ENCODE measurements at places on chromosomes 3 and 15. TPM values are rescaled to one million over a fixed set of nuclear protein-coding genes. Genes with fewer than 3 reads are reported as not detected.

The AADACL2 gene
- polyA plus RNA-seq: not detected

- no peak for DNase-seq
These were observed 33.6 kb downstream of the MORF4L1 start for GRCh38 chr15:78906316-78906620.

DNA sequence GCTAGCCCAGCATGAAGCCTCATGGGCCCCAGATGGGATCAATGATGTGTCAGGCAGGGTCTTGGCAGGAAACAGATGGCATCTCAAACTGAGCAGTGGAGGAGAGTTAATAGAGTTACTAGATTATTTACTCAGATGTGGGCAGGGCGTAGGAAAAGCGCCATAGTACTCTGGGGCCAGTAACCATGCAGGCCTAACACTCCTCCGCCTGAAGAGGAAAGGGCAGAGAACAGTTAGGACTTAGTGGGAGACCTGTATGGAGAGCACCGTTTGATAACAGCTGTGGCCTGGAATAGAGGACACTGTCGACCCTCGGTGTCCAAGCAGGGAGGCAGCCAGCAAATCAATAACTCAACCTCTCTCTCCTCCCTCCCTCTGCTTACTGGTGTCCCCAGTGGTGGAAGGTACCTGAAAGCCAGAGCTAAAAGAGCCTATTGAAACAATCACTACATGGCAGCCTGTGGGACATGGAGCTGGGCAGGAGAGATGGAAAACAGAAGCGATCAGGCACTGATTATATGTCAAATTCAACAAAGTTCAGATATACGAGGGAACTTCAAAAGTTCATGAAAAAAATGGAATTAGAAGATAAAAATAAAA is 111.4 kb upstream of the CCNL1 start:
- no peak for DNase-seq

- DNase-seq: no peak
These were observed 2.9 kb downstream of the SH3GL3 start for GRCh38 chr15:83449937-83450506.

DNA sequence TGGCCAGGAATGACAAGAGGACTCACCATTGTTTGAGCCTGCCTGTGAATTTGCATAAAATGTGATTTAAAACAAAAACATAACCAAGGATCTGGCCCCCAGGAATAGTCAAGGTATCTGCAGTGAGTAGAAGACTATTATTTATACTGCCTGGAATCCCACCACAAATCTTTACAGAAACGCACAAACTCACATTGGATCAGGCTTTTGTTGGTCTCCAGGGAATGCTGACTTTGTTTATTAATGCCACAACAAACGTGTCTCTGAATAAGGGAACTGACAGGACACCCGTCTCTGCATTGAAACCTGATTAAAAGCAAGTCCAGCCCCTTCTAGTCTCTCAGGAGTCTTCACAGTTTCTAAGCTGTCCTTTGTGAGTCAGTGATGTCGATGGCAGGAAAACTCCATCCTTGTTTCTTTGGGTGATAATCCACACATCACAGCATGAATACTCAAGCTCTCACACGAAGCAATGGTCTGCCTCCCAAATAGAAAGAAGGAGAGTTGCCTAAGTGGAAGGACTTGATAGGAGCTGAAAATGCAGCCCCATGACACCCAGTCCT is 37.7 kb downstream of the CLDN18 start:
- no peak for DNase-seq

- no peak for DNase-seq
These were observed 296.0 kb downstream of the MEX3B start for GRCh38 chr15:81749716-81750375.

Data from CD4-positive, alpha-beta memory T cell (primary cell).